ENCODE measurements at places on chromosomes 2 and 18.

DNA sequence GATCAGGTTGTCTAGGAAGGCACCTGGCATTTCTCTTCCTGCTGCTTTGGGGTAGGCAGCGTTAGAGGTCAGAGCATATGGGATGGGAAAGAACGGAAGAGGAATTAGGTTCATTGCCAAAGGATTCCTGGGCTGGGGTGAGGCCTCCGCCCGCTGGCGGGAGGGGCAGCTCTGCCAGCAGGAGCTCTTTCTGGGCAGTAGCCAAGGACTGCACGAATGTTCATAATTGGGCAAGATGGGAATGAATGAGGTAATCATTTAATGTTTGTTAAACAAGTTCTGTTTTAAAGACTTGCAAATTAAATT, 253.9 kb downstream of the AGAP1 start:
- no peak for DNase-seq

GRCh38 chr2:39492095-39492590, 55.1 kb upstream of the MAP4K3 start:
- no peak for DNase-seq

- no peak for DNase-seq
Observed at GRCh38 chr2:138630164-138630563, 128.6 kb downstream of the SPOPL start.

- no peak for DNase-seq
Observed at GRCh38 chr2:28276807-28277206, 115.9 kb upstream of the FOSL2 start.

GRCh38 chr18:28193177-28193778, 16.3 kb upstream of the CDH2 start:
- DNase-seq: no peak

- DNase-seq: no peak
Observed at GRCh38 chr2:126699716-126700581, 44.0 kb downstream of the GYPC start.

GRCh38 chr2:45483997-45484396, 127.1 kb downstream of the SRBD1 start:
- no peak for DNase-seq

DNA sequence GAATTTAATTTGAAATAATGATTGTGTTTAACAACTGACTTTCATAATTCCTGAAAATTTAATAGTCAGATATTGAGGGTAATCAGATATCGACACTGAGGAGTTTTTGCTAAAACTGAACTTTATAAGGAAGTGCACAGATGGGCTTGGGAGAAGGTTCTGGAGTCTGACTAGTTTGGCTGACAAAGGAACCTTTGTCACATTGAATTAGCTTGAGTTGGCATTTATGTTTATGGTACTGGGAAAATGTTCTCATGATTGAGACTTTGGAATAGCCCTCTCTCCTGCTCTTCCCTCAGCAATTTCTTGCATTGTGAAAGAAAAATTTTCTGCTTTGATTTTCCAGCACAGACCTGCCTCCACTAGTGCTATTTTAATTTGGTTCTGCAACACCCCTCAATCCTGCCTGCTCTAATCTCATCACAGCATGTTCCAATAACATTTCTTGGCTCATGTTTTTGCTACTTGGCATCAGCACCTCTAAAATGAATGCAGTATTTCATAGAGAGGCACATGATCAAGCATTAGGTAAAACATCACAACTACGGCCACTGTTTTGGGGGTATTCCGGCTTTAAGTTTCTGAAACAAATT, 133.9 kb upstream of the FSHR start:
- DNase-seq: no peak

GRCh38 chr2:42338567-42339190, 22.3 kb downstream of the COX7A2L start:
- DNase-seq: no peak

DNA sequence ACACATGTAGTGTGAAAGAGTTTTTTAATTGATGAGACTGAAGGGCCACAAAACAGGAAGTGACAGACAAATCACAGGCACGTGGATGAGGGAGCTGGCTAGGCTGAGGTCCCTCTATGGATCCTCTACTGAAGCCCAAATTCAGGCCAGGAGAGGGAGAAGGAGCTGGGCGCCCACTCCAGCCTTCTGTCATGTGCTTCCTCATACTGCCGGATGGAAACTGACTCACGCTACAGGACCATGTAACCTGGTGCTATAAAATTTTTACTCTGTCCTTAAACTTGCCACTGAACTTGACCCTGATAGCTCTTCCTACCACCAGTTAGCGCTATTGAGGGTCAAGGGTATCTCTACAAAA, 31.3 kb downstream of the PSTPIP2 start:
- no peak for DNase-seq

DNA sequence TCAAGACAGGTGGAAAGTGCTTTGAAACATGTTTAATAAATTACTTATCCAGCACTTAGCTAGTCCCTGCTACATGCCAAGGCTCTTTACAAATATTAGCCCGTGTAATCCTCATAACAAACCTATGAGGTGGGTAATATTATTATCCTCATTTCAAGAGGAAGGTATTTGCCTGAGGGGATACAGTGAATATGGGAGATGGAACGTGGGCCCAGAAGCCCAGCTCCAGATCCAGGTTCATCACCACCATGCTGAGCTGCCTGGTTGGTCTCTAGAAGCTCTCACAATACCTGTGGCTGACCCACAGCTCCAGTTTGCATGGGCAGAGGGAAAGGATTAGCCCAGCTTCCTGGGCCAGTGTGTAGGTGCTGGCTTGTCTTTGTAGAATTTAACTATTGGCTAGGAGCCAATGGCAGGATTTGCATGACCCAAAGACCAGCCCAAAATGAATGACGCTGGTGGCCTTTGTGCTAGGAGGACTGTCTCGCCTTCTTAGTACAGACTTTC, 61.6 kb upstream of the ATP8B1 start:
- no peak for DNase-seq

- no peak for DNase-seq
Observed at GRCh38 chr2:148565272-148565894, 79.2 kb upstream of the EPC2 start.

DNA sequence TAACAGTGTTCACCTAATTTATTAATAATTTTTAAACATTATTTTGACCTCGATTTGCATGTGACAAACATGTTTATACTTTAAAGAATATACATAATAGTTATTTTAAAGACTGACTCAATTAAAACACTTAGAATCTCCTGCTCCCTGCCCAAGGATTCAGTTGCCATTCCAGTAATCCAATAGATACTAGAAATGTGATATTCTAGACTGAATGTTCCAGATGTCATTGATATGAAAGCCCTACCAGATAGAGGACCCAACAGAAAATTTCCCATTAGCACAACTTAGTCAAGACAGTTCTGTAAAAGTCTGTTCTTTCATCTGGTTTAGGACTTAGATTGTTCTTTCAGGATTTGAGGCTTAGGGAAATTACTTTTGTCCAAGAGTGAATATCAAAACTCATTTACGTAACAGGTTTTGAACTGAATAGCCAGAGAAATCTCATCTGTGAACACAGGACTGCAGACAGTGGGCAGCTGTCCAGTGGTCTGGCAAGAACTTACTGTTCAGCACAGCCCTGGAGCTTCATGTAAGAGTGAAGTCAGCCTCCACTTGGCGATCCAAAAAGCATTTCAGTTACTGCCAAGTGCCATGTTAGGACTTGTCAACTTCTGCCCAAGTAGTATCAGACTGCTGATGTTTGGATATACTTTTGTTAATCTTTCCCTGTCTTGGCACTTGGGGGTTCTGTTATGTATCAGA, 77.5 kb downstream of the OSBPL6 start:
- no peak for DNase-seq

DNA sequence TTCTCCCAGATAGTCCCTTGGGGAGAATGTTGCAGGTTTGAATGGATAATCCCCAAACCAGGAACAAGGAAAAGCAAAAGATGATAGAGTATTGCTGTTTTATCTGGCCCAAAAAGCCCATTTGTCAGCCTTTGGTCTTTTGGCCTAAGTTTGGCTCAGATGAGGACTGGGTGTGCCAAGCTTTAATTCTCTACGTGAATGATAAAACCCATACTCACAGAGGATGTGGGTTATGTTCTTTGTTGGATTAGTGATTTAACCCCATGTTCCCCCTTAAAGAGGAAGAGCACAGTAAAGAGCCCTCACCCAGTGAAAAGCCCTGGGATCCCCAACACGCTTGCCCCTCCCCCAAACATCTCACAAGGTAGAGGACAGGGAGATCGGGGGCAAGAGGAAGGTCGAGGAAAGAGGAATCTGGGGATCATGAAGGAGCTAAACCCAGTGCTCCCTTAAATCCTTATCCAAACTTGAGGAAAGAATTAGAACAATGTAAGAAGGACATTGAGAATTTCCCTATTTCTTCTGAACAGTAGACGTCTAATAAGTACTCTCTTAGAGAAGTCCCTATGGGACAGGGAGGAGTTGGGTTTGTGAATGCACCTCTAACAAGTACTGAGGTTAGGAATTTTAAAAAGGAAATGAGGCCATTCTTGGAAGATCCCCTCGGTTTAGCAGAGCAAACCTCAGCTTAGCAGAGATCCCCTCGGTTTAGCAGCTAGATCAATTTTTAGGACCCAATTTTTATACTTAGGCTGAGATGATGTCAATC, 105.0 kb downstream of the HIBCH start:
- DNase-seq: no peak

- no peak for DNase-seq
Observed at GRCh38 chr18:49249521-49249920, 210.9 kb downstream of the DYM start.

GRCh38 chr2:220162320-220162719, 534.9 kb downstream of the SLC4A3 start:
- no peak for DNase-seq

All from activated T-helper 1 cell treated with Interleukin-2 at 50 U/mL for 16 hours (primary cell).